ENCODE measurements at places on chromosomes 12 and 14.

DNA sequence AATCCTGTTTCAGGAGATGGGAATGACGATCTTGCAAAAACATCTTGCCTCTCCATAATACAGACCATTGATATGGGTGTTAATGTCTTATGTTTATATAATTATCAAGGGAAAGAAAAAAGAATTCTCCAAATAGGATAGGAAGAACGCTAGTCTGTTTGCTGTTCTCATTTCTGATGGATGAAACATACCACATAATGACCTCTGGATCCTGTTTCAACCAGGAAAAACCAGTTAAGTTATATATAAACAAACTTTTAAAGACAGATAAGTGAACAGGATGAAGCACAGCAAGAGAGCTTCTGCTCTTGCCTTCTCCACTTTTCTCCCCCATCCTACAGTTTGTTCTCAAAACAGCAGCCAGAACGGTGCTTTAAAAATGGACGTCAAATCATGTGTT, 27.8 kb downstream of the COQ6 start:
- DNase-seq, result no peak

DNA sequence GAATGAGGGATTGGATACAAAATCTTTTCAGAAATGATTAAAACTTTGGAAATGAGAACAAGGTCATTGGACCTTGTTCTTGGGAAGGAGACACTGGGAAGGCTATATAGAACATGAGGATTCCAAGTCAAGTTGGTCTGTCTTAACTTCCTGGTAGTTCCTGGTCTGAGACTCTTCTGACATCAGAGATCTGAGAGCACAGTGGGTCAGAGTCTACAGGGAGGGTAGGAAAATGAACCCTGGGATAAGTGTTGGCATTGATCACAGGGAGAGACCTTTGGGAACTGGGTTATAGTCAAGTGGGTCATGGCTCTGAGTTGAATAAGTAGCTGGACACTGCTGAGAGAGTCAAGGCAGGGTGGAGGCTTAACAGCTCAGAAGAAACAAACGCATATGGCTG, 17.3 kb upstream of the KCNA1 start:
- DNase-seq, result no peak

- DNase-seq, result no peak
These were observed 44.0 kb downstream of the TTLL5 start for GRCh38 chr14:75705014-75705413.

DNA sequence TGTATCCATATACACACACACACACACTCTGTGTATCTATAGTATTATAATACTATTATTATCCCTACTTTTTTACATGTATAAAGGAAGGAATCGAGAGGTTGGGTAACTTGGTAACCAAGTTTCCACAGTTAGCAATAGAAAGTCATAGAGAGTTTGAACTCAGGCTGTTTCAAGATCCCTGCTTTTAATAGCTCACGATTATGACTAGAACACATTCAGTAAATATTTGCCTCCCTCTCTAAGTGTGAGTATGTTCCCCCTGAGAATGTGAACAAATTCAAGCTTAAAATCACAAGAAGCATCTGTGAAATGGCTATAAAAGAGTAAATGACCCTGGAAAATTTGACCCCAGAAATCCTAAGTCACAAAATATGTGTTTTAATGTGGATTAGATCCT, 11.0 kb upstream of the REP15 start:
- DNase-seq, result no peak

GRCh38 chr14:105248368-105249181, at the start of gene BTBD6:
Gene BTBD6, plus strand, starts transcription at chr14:105248533. Its CDS starts 179 bp downstream, at chr14:105248712.
- peak; percentile 64 for DNase-seq

All from NCI-H187 (cell line).